ENCODE measurements at places on chromosomes 5 and 9. TPM values are rescaled to one million over a fixed set of nuclear protein-coding genes. Genes with fewer than 3 reads are reported as not detected.

- H3K27me3 ChIP-seq: peaks cover 3% of the 10 kb centered on the region
- no peak overlapping the region for H3K4me3 ChIP-seq
- H3K27ac ChIP-seq: no peak overlapping the region
Measured at GRCh38 chr5:176784218-176785165, 25.9 kb upstream of the UNC5A start.

DNA sequence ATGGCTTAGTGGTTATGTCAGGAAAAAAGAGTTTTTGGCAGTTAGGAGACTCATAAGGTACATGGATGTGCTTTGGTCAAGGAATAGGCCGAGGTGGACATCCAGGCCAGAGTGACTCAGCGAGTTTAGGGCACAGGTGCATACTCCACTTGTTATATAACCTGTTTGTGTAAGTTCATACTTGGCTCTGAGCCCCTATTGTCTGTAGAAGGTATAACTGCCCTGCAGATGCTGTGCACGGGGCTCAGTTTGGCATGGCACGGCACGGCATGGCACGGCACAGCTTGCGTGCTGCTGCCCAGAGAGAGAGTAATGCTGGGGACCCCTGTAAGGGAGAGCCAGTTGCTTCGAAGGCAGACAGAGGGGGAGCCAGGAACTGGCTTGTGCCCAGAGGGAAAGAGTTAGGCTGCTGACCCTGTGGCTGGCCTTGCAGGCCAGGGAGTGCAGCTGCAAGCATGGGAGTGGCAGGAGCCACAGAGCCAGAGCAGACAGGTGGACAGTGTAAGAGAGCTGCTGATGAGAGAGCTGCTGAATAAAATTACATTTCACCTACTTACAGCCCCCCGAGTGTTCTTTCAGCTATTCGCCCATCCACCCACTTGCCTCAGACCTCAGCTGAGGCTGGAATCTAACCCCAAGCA lies 32.2 kb downstream of the GCNT4 start:
- H3K27ac ChIP-seq: no peak overlapping the region
- H3K36me3 ChIP-seq: no peaks in the 10 kb centered on the region
- H3K4me1 ChIP-seq: no peaks in the 10 kb centered on the region
- no peak for DNase-seq
- no peaks in the 10 kb centered on the region for H3K27me3 ChIP-seq

GRCh38 chr5:150637245-150638052 lies 3.0 kb upstream of the SYNPO start:
- no peaks in the 10 kb centered on the region for H3K27me3 ChIP-seq
- no peak overlapping the region for H3K4me3 ChIP-seq
- no peaks in the 10 kb centered on the region for H3K4me1 ChIP-seq
- H3K36me3 ChIP-seq: no peaks in the 10 kb centered on the region

DNA sequence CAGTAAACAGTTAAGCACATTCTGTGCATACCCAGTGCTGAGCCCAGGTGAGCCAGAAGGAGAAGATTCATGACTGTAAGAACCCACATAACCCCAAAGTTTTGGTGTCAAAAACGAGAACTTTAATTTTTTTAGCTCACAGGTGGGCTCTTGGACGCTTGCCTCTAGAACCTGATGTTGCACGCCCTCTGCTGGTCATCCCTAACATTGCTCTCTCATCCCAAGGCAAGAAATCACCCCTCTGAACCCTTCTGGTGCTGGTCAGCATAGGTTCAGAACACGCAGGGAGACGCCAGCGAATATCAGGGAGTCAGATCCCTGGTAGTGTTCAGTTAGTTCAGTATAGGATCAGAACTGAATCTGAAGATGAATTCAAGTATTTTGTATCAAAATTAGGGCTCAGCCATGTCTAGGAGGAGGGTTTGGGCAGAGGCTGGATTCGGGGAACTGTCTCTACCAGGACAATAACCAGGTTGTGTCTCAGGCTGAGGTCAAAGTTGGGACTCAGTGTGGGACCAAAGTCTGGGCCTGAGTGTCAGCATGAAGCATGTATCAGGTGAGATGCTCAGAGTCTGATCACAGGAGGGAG lies 4.1 kb upstream of the DNAJB5 start:
- H3K36me3 ChIP-seq: no peaks in the 10 kb centered on the region
- no peak overlapping the region for H3K27ac ChIP-seq
- H3K4me3 ChIP-seq: no peak overlapping the region
- H3K27me3 ChIP-seq: no peaks in the 10 kb centered on the region
- peak; percentile 63 for DNase-seq
- H3K4me1 ChIP-seq: peaks cover 67% of the 10 kb centered on the region

DNA sequence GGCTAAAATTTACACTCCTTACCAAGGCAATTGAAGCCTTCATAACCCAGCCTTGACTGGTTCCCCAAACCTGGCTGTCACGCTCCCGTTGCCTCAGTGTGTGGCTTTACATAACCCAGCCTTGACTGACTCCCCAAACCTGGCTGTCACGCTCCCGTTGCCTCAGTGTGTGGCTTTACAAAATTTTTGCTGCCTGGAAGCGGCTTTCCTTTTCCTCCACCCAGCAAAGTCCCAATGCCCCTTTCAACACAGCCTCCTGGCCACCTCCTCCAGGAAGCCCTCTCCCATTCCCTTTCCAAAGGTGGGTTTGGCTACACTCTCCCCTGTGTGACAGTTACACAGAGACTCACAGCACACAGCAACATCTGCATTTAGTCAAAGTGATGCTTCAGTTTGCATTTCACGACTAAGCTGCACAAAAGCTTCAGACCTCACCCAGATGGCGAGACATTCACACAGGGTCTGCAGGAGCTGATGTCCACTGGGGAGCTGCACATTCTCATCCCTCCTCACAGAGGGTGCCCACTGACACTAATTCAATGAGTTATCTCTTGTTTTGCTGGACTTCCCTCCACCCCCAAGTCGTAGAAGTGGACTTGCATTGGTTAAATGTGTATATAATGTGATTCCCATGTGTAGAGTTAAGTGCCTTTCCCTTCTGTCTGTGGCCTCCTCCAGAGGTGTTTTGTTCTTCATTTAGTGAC lies 156.6 kb upstream of the PHYKPL start:
- peaks cover 5% of the 10 kb centered on the region for H3K36me3 ChIP-seq
- H3K4me1 ChIP-seq: peaks cover 81% of the 10 kb centered on the region
- no peaks in the 10 kb centered on the region for H3K27me3 ChIP-seq
- H3K4me3 ChIP-seq: no peak overlapping the region
- H3K27ac ChIP-seq: no peak overlapping the region
- DNase-seq: no peak

DNA sequence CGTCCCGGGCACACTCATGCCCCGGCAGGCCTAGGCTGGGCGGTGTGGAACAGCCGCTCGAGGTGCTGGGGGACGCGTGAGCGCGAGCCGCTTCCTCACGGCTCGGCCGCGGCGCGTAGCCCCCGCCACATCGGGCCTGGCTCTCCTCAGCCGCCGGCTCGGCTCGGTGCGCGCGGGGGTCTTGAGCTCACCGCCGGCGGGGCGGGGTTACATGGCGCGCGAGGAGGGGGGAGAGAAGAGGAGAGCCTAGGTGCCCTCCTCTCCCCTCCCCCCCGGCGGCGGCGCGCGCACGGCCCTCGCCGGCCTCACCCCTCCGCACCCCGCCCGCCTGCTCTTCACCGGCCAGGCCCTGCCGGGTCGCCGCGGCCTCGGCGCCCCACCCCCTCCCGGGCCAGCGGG lies 7.7 kb downstream of the RANBP6 start:
- no peaks in the 10 kb centered on the region for H3K4me1 ChIP-seq
- peak overlapping the region; percentile 82 for H3K4me3 ChIP-seq
- peaks cover 19% of the 10 kb centered on the region for H3K36me3 ChIP-seq
- H3K27me3 ChIP-seq: no peaks in the 10 kb centered on the region

- peaks cover 11% of the 10 kb centered on the region for H3K4me1 ChIP-seq
- no peak overlapping the region for H3K4me3 ChIP-seq
- DNase-seq: no peak
Measured at GRCh38 chr9:99964336-99964735, 57.9 kb downstream of the STX17 start.

The FPGS gene
- total RNA-seq: 30.4 TPM

The LRRC19 gene
- total RNA-seq: not detected
